ENCODE measurements at places on chromosomes 12 and 14.
A peak's percentile ranks its signal among the peaks of the same experiment; 100 is the strongest.

DNA sequence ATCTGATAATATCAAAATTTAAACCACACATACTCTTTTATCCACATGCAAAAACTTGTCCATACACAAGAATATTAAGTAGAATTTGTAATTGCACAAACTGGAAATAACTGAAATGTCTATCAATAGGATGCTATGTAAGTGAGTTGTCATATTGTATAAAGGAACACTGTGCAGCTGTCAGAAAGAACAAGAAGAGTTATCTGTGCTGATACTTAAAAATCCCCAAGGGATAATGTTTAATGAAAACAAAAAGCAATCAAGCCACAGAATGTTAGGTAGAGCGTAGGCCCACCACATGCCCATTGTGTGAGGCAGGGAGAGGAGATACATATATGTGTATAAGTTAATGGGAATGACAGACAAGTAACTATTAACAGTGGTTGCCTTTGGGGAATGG is 25.9 kb upstream of the HIGD1C start:
- H3K36me3 ChIP-seq, result peaks cover 13% of the 10 kb centered on the region
- H3K4me1 ChIP-seq, result peaks cover 30% of the 10 kb centered on the region
- peak overlapping the region; percentile 89 for H3K27ac ChIP-seq
- H3K27me3 ChIP-seq, result no peaks in the 10 kb centered on the region

GRCh38 chr12:27396216-27396815 is 50.2 kb upstream of the SMCO2 start:
- H3K27ac ChIP-seq, result no peak overlapping the region
- DNase-seq, result no peak
- no peaks in the 10 kb centered on the region for H3K36me3 ChIP-seq
- no peaks in the 10 kb centered on the region for H3K27me3 ChIP-seq
- H3K4me1 ChIP-seq, result no peaks in the 10 kb centered on the region
- H3K4me3 ChIP-seq, result no peak overlapping the region

GRCh38 chr14:81164167-81164774 is 56.5 kb downstream of the GTF2A1 start:
- no peaks in the 10 kb centered on the region for H3K4me1 ChIP-seq
- H3K27ac ChIP-seq, result no peak overlapping the region
- no peak overlapping the region for H3K4me3 ChIP-seq
- no peak for DNase-seq
- H3K27me3 ChIP-seq, result no peaks in the 10 kb centered on the region

DNA sequence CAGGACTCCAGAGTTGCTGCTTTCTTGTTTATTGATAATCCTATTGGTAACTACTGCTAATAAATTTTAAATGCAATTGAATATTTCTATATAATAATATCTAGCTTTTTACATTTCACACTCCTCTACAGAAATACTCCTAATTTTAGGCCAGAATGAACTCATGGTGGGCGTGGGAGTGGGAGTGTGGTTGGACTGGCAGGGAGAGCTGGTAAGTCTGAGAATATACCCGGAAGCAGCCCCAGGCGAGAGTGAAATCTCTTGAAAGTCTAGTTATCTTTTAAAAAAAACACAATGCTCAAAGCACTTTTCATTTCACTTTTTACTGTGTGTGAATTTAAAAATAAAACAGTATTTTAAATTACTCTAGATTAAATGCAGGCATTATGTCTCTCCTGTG is 4.7 kb downstream of the TMEM263 start:
- no peak for DNase-seq
- no peak overlapping the region for H3K27ac ChIP-seq
- H3K27me3 ChIP-seq, result no peaks in the 10 kb centered on the region
- peaks cover 23% of the 10 kb centered on the region for H3K4me1 ChIP-seq
- H3K36me3 ChIP-seq, result no peaks in the 10 kb centered on the region

- H3K27me3 ChIP-seq, result no peaks in the 10 kb centered on the region
- no peak overlapping the region for H3K4me3 ChIP-seq
- H3K36me3 ChIP-seq, result no peaks in the 10 kb centered on the region
- no peak overlapping the region for H3K27ac ChIP-seq
Measured at GRCh38 chr14:90658541-90658967, 157.7 kb downstream of the TTC7B start.

GRCh38 chr12:2374092-2374906 is 321.5 kb downstream of the CACNA1C start:
- DNase-seq, result no peak
- no peak overlapping the region for H3K27ac ChIP-seq
- no peaks in the 10 kb centered on the region for H3K36me3 ChIP-seq
- no peaks in the 10 kb centered on the region for H3K27me3 ChIP-seq
- H3K4me3 ChIP-seq, result no peak overlapping the region
- peaks cover 81% of the 10 kb centered on the region for H3K4me1 ChIP-seq

- H3K27ac ChIP-seq, result no peak overlapping the region
- DNase-seq, result no peak
- no peaks in the 10 kb centered on the region for H3K27me3 ChIP-seq
- H3K4me3 ChIP-seq, result no peak overlapping the region
- H3K4me1 ChIP-seq, result no peaks in the 10 kb centered on the region
Measured at GRCh38 chr12:84920331-84920730, 7.7 kb upstream of the SLC6A15 start.

- H3K4me3 ChIP-seq, result peak overlapping the region; percentile 82
- no peaks in the 10 kb centered on the region for H3K27me3 ChIP-seq
- DNase-seq, result no peak
- peaks cover 24% of the 10 kb centered on the region for H3K4me1 ChIP-seq
- no peaks in the 10 kb centered on the region for H3K36me3 ChIP-seq
Measured at GRCh38 chr12:2959505-2960389, 550 bp downstream of the TEAD4 start.

DNA sequence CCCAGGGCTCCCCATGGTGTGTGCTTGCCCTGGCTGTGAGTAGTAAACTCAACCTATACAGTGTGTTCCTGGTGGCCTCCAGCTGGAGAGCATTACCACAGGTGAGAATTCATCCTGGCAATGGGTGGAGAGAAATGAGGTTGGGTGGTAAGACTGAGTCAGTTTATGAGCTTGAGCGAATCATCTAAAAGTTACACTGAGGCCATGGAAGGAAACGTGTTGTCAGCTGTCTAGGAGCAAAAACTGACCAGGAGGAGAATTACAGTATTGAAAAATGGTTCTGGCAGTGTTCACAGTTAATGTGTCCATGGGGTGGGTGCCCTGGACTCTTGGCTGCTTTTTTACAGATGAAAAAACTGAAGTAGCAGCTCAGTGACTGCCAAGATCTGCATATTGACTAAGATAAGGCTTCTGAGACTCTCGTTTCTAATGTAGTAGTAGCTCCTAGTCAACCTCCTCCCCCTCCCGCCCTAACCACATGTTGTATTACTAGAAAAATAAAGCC is 202.0 kb upstream of the AMIGO2 start:
- no peaks in the 10 kb centered on the region for H3K4me1 ChIP-seq
- no peaks in the 10 kb centered on the region for H3K36me3 ChIP-seq
- no peak overlapping the region for H3K4me3 ChIP-seq
- DNase-seq, result no peak

DNA sequence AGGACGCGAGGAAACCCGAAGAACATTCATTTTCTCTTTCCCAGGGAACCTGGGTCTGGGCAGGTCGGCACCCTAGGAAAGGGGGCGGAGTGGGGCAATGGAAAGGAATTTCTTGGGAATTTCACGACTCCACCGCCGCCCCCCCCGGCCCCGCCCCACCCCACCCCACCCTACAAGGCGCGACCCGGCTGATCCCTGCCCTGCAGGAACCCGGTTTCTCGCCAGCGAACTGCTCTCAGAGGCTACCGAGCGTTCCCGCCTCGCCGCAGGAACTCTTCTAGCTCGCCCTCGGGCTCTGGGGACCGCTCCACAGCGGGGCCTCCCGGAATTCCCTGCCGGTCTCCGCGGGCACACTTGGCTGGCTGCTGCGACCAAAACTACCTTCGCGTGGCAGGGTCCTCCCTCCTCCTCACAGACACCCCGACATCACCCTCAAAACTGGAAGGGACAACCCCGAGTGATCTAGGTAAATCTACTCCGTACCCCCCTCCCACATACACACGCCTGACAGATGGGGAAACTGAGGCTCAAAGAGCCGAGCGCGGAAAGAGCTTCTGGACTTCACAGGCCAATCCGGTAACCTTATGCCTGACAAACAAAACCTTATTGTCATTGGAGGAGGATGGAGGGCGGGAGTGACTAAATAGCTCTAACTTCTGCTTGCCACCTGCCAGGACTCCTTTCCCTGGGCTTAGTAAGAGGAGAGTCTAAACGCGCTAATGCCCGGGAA is 785 bp upstream of the ACTN1 start:
- peak overlapping the region; percentile 100 for H3K27ac ChIP-seq
- peaks cover 2% of the 10 kb centered on the region for H3K36me3 ChIP-seq
- H3K4me3 ChIP-seq, result peak overlapping the region; percentile 99
- H3K4me1 ChIP-seq, result peaks cover 26% of the 10 kb centered on the region
- no peaks in the 10 kb centered on the region for H3K27me3 ChIP-seq

DNA sequence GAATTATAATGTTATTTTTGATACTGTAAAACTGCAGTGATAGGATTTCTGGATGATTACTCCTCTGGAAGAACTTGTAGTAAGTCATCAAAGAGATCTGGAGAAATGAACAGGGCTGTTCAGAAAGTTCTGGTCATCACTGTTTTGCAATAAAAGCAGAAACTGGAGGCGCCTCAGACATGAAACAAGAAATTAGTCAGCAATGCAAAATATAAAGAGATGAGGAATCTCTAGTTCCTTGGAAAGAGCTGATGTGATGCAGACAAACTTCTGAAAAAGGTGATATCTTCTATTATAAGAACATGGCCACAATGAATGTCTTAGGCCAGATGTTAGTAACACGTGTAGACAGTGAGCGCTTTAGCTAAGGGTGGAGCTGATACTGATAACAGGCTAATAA is 9.5 kb downstream of the ACIN1 start:
- no peaks in the 10 kb centered on the region for H3K27me3 ChIP-seq
- no peak for DNase-seq
- H3K27ac ChIP-seq, result no peak overlapping the region

GRCh38 chr14:94545131-94545841 is 16.0 kb upstream of the SERPINA4 start:
- H3K4me3 ChIP-seq, result no peak overlapping the region
- no peaks in the 10 kb centered on the region for H3K27me3 ChIP-seq
- H3K4me1 ChIP-seq, result no peaks in the 10 kb centered on the region

DNA sequence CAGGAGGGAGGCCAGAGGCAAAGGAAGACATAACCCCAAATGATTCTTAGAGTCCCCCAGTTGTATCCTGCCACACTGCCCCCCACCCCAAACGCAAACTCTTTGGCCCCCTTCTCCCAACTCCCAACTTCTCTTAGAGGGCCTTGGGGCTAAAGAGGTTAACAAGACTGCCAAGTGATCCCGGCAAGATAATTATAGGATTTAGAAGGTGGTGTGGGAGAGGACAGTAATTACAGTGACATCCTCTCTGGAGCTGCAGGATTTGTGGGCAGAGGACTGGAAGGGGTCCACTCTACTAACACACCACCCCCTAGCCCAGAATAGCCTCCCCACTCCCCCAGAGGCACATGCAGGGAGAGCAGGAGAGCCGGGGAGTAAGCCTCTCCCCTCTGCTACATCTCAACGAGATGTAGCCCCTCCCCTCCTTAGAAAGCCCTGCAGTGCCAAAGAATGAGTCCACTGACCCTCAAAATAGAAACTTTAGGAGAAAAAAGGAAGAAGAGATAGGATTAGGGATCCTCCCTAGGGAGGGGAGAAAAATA is 5.3 kb upstream of the GDF11 start:
- no peak for DNase-seq
- H3K36me3 ChIP-seq, result no peaks in the 10 kb centered on the region
- H3K27me3 ChIP-seq, result no peaks in the 10 kb centered on the region
- H3K27ac ChIP-seq, result peak overlapping the region; percentile 68
- peaks cover 14% of the 10 kb centered on the region for H3K4me1 ChIP-seq

DNA sequence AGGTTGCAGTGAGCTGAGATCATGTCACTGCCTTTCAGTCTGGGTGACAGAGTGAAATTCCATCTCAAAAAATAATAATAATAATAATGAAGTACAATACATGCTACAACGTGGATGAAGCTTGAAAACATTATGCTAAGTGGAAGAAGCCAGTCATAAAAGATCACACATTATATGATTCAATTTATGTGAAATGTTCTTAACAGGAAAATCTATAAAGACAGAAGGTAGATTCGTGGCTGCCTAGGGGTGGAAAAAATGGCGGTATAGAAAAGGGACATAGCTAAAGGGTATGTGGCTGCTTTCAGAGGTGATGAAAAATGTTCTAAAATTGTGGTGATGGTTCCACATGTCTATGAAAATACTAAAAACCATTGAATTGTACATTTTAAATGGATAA is 41.0 kb upstream of the AMIGO2 start:
- peak overlapping the region; percentile 61 for H3K27ac ChIP-seq
- H3K27me3 ChIP-seq, result no peaks in the 10 kb centered on the region
- H3K36me3 ChIP-seq, result no peaks in the 10 kb centered on the region
- H3K4me1 ChIP-seq, result peaks cover 14% of the 10 kb centered on the region

DNA sequence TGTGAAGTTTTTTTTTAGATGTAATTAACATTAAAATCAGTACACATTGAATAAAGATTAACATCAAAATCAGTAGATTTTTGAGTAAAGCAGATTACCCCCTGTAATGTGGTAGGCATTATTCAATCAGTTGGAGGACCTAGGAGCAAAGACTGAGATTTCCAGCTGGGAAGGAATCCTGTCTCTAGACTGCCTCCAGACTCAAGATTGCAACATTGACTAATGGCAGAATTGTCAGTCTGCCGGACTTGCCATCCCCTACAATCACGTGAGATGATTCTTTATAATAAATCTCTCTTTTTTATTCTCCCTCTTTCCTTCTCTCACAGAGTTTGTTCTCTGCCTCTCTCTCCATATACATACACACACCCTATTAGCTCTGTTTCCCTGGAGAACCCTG is 51.4 kb upstream of the SLC6A15 start:
- H3K4me1 ChIP-seq, result no peaks in the 10 kb centered on the region
- no peak overlapping the region for H3K27ac ChIP-seq
- H3K4me3 ChIP-seq, result no peak overlapping the region

DNA sequence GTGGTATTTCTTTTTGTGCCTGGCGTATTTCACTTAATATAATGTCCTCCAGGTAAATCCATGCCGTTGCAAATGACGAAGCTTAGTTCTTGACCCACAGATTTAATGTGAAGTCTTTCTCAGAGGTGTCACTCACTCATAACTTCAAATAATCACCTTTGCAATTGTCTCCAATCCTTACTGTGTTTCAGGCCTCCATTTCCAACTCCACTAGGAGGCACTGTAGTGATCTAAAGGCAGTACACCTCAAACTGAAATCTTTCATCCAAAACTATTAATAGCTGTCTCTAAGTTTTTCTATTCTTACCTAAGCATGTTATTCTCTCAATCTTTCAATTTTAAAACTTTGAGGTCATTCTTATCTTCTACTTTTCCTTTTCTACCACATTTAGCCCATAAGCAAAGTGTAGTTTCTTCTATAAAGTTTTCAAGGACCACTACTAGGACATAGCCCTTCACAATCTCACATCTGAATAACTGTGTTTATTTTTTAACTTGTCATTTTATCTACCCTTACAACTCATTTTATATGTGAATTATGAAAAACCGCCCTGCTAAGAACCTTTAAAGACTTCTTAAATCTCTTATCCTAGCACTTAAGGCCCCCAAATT is 25.5 kb upstream of the FBXO34 start:
- no peak for DNase-seq
- H3K27ac ChIP-seq, result no peak overlapping the region

- peaks cover 2% of the 10 kb centered on the region for H3K36me3 ChIP-seq
- H3K27ac ChIP-seq, result no peak overlapping the region
- no peak overlapping the region for H3K4me3 ChIP-seq
- H3K4me1 ChIP-seq, result no peaks in the 10 kb centered on the region
Measured at GRCh38 chr14:19800282-19801117, 3.1 kb upstream of the OR4N2 start.
